ENCODE measurements at places on chromosomes 7 and 10. TPM values are rescaled to one million over a fixed set of nuclear protein-coding genes. Genes with fewer than 3 reads are reported as not detected.

SDK1 gene
- 1.8 TPM for total RNA-seq

PILRA gene
- total RNA-seq = 0.62 TPM

DNA sequence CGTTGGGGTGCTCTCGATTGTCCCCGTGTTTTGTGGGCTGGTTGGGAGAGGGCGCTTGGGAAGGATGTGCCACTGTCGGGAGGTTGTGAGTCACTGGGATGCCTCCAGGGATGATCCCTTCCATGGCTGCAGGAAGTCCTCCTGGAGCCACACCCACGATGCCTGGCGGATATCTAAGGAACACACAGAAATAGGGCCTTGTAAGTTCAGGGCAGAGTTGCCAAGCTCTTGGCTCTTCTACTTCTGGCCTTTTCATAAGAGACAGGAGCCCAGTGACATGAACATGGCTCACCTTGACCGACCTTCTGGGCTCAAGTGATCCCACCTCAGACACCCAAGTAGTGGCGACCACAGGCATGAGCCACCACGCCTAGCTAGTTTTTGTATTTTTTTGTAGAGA lies 47.6 kb downstream of the ZRANB1 start:
- peaks cover 28% of the 10 kb centered on the region for H3K4me1 ChIP-seq
- no peaks in the 10 kb centered on the region for H3K27me3 ChIP-seq
- H3K27ac ChIP-seq = peak overlapping the region; percentile 83
- H3K36me3 ChIP-seq = peaks cover 57% of the 10 kb centered on the region
- no peak overlapping the region for H3K4me3 ChIP-seq
- DNase-seq = no peak

DNA sequence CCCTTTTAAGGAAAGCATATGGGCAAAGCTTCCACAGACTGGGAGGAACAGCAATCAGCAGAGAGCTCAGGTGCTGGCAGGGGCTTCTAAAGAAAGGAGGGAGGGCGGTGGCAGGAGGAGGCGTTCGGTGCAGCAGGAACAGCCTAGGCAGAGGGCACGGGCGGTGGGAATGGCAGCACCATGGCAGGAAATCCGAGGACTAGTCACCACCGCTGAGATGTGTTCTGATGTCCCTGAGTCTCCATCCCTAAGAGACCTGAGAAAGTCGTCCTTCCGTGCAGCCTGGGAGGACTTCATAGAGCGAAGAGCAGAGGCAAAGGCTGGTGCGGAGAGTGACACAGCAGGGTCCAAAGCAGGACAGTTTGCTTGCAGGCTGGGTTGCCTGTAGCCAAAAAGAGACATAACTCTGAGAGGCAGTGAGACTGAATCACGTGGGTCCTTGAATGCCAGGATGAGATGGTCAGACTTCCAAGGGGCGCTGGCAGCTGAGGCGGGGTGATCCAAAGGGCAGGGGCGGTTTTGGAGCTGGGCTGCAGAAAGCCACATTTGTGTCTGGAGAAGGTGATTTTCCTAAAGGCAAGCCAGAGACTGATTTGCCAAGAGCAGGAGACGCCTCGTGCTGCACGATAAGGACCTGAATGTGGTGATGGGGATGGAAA lies 35.8 kb upstream of the GRID1 start:
- H3K36me3 ChIP-seq = no peaks in the 10 kb centered on the region
- no peak overlapping the region for H3K27ac ChIP-seq
- no peak for DNase-seq
- no peak overlapping the region for H3K4me3 ChIP-seq

DNA sequence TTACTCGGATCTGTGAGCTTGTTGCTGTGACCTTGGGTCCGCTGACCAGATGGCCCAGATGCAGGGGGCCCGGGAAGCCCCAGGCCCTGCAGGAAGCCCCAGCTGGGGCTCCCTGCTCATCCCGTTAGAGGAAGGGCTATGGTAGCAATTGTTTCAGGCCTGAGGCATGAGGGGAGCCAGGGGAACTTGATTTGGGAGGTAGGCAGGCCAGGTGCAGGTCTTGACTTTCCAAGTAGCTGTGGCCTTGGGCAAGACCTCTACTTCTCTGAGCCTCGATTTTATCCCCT lies 55.0 kb upstream of the CXCL12 start:
- H3K27ac ChIP-seq = no peak overlapping the region

Measured in gastrocnemius medialis (tissue), 4 donors.